ENCODE measurements at places on chromosomes 3 and 15. TPM values are rescaled to one million over a fixed set of nuclear protein-coding genes. Genes with fewer than 3 reads are reported as not detected.

- no peaks in the 10 kb centered on the region for H3K36me3 ChIP-seq
- H3K27ac ChIP-seq: no peak overlapping the region
- peaks cover 17% of the 10 kb centered on the region for H3K27me3 ChIP-seq
- H3K4me3 ChIP-seq: no peak overlapping the region
- DNase-seq: no peak
Measured at GRCh38 chr15:69556344-69556743, 103.7 kb downstream of the RPLP1 start.

DNA sequence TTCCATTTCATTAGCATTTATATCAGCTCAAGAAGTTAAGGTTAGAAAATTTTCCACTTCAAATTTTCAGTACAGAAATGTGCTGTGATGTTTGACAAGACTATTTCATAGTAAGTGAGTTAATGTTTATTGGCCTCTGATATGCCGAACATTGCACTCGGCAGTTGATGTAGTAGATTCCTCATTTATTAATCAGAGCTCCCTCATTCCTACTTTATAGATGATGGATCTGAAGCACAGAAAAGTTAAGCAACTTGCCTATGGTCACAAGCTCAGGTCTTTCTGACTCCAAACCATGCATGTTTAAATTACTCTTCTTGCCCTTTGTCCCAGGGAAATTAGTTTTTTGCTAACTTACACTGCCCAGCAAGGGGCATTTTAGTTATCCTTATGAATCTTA is 92.0 kb downstream of the ATG7 start:
- no peak overlapping the region for H3K4me3 ChIP-seq
- H3K27ac ChIP-seq: peak overlapping the region; percentile 79
- DNase-seq: peak; percentile 79
- H3K27me3 ChIP-seq: no peaks in the 10 kb centered on the region
- peaks cover 10% of the 10 kb centered on the region for H3K36me3 ChIP-seq

DNA sequence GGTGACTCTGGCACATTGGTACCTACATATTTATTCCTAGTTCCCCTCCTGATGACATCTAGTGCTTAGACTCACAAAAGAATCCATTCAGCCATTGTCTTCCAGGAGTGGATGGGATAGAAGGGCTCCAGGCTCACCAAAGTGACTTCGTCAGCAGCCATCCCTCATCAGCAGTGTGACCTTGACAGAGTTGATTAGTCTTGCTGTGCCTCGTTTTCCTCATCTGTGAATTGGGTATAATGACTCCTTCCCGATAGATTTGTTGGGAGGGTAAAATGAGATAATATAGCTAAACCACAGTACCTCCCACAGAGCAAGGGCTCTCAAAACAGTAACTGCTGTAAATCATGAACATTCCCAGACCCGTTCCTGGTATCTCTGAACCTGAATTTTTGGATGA is 10.7 kb downstream of the ACAN start:
- DNase-seq: no peak
- H3K4me1 ChIP-seq: 0 out of 2 replicates have a peak, but pooled peaks cover 2% of the 10 kb centered on the region
- H3K4me3 ChIP-seq: no peak overlapping the region
- H3K27me3 ChIP-seq: peaks cover 9% of the 10 kb centered on the region

- H3K27me3 ChIP-seq: no peaks in the 10 kb centered on the region
- H3K4me1 ChIP-seq: peaks cover 24% of the 10 kb centered on the region
- H3K4me3 ChIP-seq: no peak overlapping the region
- DNase-seq: peak; percentile 99
Measured at GRCh38 chr3:138078901-138079344, 36.5 kb downstream of the DZIP1L start.

Gene RASGRF1
- under 0.01 TPM for total RNA-seq

DNA sequence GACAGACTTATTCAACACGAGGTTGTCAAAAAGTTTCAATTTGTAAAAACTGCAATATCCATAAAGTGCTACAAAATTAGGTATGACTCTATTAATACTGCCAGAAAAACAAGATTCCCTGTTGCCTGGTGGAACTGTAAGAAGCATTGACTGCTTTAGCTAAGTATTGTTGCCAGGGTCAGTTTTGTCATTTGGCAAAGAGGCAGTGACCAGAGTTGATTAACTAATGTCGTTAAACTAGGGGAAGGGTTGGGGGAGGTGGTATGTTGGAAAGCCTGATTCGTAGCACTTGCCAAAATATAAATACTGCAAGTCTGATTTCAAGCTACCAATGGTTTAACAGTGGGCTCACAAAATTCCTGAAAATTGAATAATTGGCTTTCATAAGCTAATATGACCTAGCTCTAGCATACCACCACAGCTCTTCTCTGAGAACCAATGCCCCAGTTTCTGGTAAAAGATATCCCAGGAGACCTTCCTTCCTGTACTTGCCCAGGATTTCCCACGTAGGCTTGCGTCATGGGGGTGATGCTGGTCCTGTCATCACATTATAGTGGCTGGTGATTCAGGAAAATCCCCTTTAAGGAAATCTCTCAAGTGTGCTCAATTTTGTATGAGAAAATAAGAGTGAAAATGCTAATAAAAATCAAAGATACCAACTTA is 266.4 kb upstream of the TBC1D5 start:
- H3K27me3 ChIP-seq: no peaks in the 10 kb centered on the region
- H3K4me1 ChIP-seq: no peaks in the 10 kb centered on the region
- DNase-seq: no peak
- no peak overlapping the region for H3K27ac ChIP-seq
- no peak overlapping the region for H3K4me3 ChIP-seq
- H3K36me3 ChIP-seq: no peaks in the 10 kb centered on the region

All from IMR-90 (cell line).